ENCODE measurements at places on chromosomes 13 and 19. TPM values are rescaled to one million over a fixed set of nuclear protein-coding genes. Genes with fewer than 3 reads are reported as not detected.

The TRPM4 gene
- total RNA-seq, result 12.1 TPM

The ZNF414 gene
- 13.3 TPM for total RNA-seq

The FBXO27 gene
- total RNA-seq, result 41.9 TPM

The GGN gene
- not detected for total RNA-seq

The ZSWIM4 gene
- 10.9 TPM for total RNA-seq

The OVOL3 gene
- not detected for total RNA-seq

The DMKN gene
- total RNA-seq, result 406 TPM

The CEACAM5 gene
- 369 TPM for total RNA-seq

The ILF3 gene
- total RNA-seq, result 160 TPM

The ANKLE1 gene
- 0.04 TPM for total RNA-seq
